ENCODE measurements at places on chromosomes 3 and 15.

DNA sequence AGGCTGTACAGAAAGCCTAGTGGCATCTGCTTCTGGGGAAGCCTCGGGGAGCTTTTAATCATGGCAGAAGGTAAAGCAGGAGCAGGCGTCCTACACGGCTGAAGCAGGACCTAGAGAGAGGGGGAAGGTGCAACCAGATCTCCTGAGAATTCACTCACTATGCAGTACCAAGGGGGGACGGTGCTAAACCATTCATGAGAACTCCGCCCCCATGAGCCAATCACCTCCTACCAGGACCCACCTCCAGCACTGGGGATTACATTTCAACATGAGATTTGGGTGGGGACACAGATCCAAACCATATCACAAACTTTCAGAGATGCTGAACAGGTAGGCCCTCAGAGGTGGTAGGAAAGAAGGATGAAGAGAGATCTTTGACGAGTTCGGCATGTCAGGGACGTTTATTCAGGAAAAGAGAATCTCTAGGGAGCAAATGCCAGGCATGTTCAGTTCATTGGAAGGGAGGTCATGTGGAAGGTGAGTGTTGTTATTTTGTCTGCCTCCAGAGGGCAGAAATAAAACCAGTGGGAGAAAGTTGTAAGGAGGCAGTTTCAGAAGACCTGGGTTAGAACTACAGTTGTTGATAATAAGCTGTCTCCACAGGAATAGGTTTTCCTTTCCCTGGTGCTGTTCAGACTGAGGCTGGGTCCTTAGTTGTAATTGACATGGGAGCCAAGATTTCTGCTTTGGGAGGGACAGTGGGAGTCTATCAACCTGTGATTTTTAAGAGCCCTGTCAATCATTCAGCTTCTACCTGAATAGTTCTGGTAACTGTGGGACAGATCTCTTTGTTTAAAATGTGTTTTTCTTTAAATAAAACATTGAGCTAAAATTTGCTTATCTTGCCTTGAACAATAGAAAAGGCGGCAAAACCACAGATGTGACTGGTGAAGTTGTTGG, 4.3 kb upstream of the FNDC3B start:
- peak overlapping the region; percentile 5 for H3K4me3 ChIP-seq
- peaks cover 8% of the 10 kb centered on the region for H3K36me3 ChIP-seq
- H3K27ac ChIP-seq: no peak overlapping the region

DNA sequence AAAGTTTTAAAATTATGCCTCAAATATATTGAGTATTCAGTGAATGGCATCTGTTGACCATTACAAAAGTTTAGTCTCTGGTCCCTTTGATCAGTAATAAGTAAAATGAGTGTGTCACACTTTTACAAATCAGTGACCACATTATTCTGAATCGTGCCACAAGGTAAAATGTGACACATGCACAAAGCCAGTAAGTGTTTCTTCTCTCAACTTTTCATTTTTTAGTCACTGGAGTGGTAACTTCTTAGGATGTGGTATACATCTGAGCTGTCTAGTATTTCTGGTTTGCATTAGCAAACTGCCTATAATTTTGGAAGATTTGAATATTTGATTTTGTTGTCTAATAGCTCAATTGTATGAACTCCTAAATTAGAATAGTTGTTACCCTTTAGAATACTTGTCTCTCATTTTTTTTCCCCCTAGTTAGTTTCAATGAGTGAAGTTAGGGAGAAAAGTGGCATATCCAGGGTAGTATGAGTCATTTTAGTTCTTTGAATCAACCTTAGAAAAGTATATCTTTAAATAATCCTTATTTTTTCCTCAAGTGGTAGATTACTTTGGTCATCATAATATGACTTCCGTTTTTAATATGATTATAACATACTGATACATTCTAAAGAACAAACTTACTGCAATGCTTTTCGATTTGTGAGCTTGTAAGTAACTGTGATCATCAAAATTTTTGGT, 18.1 kb downstream of the DNAJC13 start:
- H3K4me1 ChIP-seq: no peaks in the 10 kb centered on the region
- no peak for DNase-seq
- H3K36me3 ChIP-seq: peaks cover 33% of the 10 kb centered on the region
- no peaks in the 10 kb centered on the region for H3K27me3 ChIP-seq
- H3K27ac ChIP-seq: no peak overlapping the region
- H3K4me3 ChIP-seq: no peak overlapping the region

GRCh38 chr3:71062037-71062932, 521.2 kb downstream of the FOXP1 start:
- no peak overlapping the region for H3K27ac ChIP-seq
- no peaks in the 10 kb centered on the region for H3K36me3 ChIP-seq
- H3K4me1 ChIP-seq: peaks cover 20% of the 10 kb centered on the region
- no peaks in the 10 kb centered on the region for H3K27me3 ChIP-seq

DNA sequence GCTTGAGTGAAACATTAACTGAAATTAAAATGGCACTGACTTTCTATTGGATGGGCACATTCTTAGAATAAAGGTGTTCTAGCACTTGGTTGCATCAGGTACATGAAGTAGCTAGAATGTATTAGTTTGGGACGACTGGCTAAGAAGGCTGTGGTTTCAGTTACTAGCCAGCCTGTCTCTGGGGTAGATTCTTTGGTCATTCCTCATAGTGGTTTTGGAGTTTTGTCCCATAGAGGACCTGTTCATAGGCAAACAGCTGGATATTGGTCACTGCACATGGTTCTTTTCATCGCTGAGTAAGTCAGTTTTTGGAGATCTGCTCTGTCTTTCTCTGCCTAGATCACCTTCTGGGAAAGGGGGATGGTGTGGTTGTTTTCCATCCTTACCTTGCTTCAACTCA, 55.3 kb downstream of the ADAMTSL3 start:
- no peaks in the 10 kb centered on the region for H3K4me1 ChIP-seq
- H3K36me3 ChIP-seq: no peaks in the 10 kb centered on the region
- peaks cover 3% of the 10 kb centered on the region for H3K27me3 ChIP-seq
- DNase-seq: no peak
- H3K4me3 ChIP-seq: no peak overlapping the region
- no peak overlapping the region for H3K27ac ChIP-seq

DNA sequence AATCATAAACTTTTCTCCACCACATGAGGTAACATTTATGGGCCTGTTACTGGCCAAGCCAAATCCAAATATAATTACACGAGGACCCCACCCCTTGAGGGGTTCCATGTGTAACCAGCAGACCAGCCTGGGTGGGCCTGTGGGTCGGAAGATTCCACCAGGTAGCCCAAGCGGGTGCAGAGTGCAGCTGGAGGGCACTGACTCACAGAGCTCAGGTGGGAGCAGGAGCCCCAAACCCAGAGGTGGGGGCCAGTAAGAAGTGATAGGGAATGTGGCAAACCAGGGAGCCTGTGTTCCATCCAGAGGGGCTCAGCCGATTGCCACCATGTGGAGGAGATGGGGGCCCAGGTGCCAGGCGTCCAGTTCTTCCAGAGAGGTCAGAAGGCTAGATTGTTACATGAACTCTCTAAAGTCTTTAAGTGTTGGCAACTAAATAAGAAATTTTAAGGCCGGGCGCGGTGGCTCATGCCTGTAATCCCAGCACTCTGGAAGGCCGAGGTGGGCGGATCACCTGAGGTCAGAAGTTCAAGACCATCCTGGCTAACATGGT, 2.6 kb downstream of the GP9 start:
- no peaks in the 10 kb centered on the region for H3K27me3 ChIP-seq
- no peak overlapping the region for H3K4me3 ChIP-seq
- no peak for DNase-seq
- peaks cover 28% of the 10 kb centered on the region for H3K4me1 ChIP-seq
- H3K27ac ChIP-seq: no peak overlapping the region

Data from nephron progenitor cell (in vitro differentiated cells).